ENCODE measurements at places on chromosomes 1 and 21. TPM values are rescaled to one million over a fixed set of nuclear protein-coding genes. Genes with fewer than 3 reads are reported as not detected.

The DPH5 gene
- 48.3 TPM for total RNA-seq

The C1orf185 gene
- total RNA-seq, result not detected

The PDE9A gene
- total RNA-seq, result 2.9 TPM

The LRP8 gene
- total RNA-seq, result 25.6 TPM

The SPRR2D gene
- total RNA-seq, result 39.8 TPM

The NBPF20 gene
- 2.8 TPM for total RNA-seq

The ZMPSTE24 gene
- 56.5 TPM for total RNA-seq

The OPTC gene
- not detected for total RNA-seq

The SPRR1B gene
- total RNA-seq, result not detected

The CEP104 gene
- total RNA-seq, result 19.6 TPM

The GRHL3 gene
- not detected for total RNA-seq

The FCMR gene
- 1.7 TPM for total RNA-seq

The TSPAN1 gene
- not detected for total RNA-seq

The KRTAP21-2 gene
- total RNA-seq, result not detected

The UQCRHL gene
- 8.3 TPM for total RNA-seq

The LHX8 gene
- 0.08 TPM for total RNA-seq

The RGS16 gene
- 0.16 TPM for total RNA-seq

The BTBD8 gene
- total RNA-seq, result 2.9 TPM

The HRNR gene
- total RNA-seq, result not detected

The CCDC181 gene
- total RNA-seq, result not detected

The ZNF648 gene
- total RNA-seq, result 1.1 TPM

The RIPPLY3 gene
- not detected for total RNA-seq

The ID3 gene
- 37.3 TPM for total RNA-seq

The CLDN17 gene
- not detected for total RNA-seq

The TSEN15 gene
- 83.2 TPM for total RNA-seq

The C1QTNF12 gene
- total RNA-seq, result not detected

The TAS1R3 gene
- not detected for total RNA-seq

The IFFO2 gene
- 6.4 TPM for total RNA-seq

The ZNHIT6 gene
- 13.4 TPM for total RNA-seq

The XCL2 gene
- not detected for total RNA-seq

The FLG2 gene
- not detected for total RNA-seq

The CELA3B gene
- total RNA-seq, result not detected

The ANGPTL3 gene
- total RNA-seq, result not detected

The TIAM1 gene
- total RNA-seq, result 4.2 TPM

The ANKRD34A gene
- total RNA-seq, result 1.2 TPM

The CFHR1 gene
- total RNA-seq, result not detected

The ALX3 gene
- not detected for total RNA-seq

The CNR2 gene
- not detected for total RNA-seq

The KRTAP7-1 gene
- not detected for total RNA-seq

The MNDA gene
- not detected for total RNA-seq

The SUCO gene
- total RNA-seq, result 15.9 TPM

The ZBTB37 gene
- total RNA-seq, result 8.3 TPM

The KRTAP19-3 gene
- not detected for total RNA-seq

The SHE gene
- total RNA-seq, result 0.03 TPM

The SLC5A3 gene
- 8.6 TPM for total RNA-seq

The KRTAP12-4 gene
- not detected for total RNA-seq

The VANGL2 gene
- total RNA-seq, result 2.0 TPM

The WNT4 gene
- total RNA-seq, result 0.16 TPM

The FCER1G gene
- 2.6 TPM for total RNA-seq

The CR1 gene
- not detected for total RNA-seq

The KIAA1614 gene
- 0.08 TPM for total RNA-seq

The TBX15 gene
- total RNA-seq, result 0.64 TPM

The FNDC5 gene
- 0.42 TPM for total RNA-seq

The ATP1A4 gene
- not detected for total RNA-seq

The HPDL gene
- total RNA-seq, result not detected

The AGMAT gene
- total RNA-seq, result not detected

The CASZ1 gene
- 0.69 TPM for total RNA-seq

All from SK-MEL-5 (cell line).